ENCODE measurements at places on chromosomes 1 and 21.

- no peak for DNase-seq
Observed at GRCh38 chr1:41645062-41645461, 160.6 kb upstream of the EDN2 start.

DNA sequence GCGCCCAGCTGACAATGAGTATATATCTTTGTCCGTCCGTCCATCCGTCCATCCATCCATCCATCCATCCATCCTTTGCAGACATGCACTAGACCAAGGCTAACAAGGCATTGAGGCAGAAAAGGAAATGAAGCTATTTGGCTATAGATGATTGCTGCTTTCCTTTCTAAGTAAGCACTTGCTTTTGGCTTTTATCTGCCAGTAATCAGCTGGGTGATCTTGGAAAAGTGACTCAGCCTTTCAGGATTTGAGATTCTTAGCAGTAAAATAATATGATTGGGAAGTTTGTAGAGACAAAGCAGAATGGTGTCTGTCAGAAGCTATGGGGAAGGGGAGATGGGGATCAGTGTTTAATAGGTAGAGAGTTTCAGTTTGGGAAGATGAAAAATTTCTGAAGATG is 22.7 kb downstream of the ZFYVE9 start:
- no peak for DNase-seq

DNA sequence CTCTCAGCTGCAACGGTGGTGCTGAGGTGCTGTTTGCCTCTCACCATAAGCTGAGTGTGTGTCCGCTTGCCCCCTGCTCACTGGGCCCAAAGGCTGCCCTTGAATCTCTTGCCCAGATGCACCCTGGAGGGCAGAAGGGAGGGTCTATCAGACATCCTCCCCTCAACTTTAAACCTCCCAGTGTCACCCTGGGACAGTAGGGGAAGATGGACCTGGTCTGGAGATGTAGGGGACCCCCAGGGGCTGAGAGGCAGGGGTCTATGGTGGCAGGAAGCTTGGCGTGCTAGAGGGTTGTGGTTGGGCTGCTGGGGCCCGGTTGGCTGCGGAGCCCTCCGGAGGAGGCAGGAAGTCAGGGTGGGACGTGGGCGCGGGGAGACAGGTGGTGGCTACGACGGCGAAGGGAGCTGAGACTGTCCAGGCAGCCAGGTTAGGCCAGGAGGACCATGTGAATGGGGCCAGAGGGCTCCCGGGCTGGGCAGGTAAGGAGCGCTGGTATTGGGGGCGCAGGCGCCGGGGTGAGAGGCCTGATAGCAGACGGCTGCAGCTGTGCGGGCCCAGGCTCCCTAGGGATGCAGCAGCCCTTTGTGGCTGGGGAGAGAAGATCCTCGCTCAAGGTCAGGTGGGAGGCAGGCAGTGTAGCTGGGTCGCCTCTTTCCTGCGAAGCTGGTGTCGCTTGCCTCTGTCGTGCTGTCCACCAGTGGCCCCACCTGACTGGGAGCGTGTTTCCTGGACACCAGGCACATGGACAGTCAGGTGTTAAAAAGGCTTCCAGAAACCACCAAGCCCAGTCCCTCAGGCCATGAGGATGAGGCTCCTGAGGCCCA is at the start of gene LCK:
LCK (plus strand) TSS at position 373 of the 824 bp plus-strand sequence. CDS start 23,065 bp downstream, outside the sequence.
- no peak for DNase-seq

- no peak for DNase-seq
Observed at GRCh38 chr1:226884116-226884625, 13.8 kb downstream of the PSEN2 start.

- DNase-seq, result no peak
Observed at GRCh38 chr1:151197863-151198253, 494 bp upstream of the PIP5K1A start.

DNA sequence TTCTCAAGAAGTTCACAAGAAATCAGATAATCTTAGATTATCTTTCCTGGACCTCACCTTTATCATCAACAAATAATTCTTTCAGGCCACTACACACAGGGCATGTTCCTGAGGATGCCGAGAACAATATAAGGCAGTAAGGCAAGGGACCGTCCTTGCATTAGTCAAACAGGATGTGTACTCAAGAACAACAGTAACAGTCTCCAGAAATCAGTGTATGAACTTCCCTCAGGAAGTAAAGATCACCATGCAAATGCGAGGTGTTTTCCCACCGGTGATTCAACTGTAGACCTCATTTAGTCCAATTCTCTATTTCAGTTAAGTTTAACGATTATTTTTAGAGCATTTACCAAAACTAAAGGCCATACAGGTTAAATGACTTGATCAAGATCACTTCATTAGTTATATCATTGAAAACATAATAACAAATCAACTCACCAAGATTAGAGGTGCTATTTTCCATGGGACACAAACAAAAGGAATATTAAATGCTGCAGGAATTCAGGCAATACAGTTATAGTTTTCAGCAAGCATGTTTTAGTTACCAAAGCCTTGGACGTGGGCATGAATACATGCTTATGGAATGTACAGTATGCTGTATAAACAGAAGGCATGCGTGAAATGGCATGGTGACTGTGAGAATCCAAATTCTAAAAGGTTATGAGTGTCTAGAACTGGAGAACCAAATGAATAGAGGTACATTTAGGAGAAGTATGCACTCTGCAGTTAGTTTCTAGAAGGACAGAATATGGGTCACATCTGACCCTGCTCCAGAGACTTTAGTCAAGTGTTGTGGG is 145.2 kb downstream of the TNR start:
- peak; percentile 4 for DNase-seq

- no peak for DNase-seq
Observed at GRCh38 chr1:198686069-198686728, 47.4 kb downstream of the PTPRC start.

GRCh38 chr1:3869751-3870301 is 12.6 kb downstream of the DFFB start:
- DNase-seq, result no peak

GRCh38 chr1:211789641-211790464 is 40.7 kb downstream of the LPGAT1 start:
- DNase-seq, result no peak

- no peak for DNase-seq
Observed at GRCh38 chr1:56995414-56996100, 29.7 kb upstream of the C8B start.

DNA sequence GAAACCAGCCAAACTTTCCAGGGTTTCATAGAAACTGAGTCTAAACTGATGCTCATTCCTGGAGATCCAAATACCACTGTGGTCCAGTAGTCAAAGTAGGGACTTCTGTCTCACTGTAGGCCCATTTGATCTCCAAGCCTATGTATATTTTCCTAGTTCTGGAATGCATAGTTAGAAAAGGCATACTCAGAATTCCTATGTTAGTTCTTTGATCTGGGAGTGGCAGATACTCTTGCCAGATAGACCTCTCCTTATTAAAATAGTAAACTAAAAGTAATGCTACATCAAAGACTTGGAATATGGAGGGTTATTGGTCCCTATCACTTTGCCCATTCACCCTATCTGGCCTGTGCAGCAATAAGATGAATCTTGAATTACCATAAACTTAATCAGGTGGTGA is 10.4 kb upstream of the SGIP1 start:
- no peak for DNase-seq

DNA sequence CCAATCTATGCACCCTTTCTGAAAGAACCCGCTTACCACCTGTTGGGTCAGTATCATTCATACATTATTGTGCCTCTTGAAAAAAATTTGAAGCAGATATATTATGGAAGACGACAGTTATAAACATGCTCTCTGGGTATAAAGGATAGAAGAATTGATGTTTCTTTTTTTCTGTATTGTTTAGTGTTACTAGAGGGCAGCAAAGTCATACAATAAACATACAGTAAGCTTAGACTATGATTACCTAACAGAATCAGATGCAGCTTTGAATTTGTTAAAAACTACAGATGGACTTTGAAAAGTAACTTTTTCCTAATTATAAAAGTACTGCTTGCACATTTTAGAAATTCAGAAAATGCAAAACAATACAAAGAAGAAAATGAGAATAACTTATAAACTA is 11.1 kb upstream of the PAXBP1 start:
- no peak for DNase-seq

DNA sequence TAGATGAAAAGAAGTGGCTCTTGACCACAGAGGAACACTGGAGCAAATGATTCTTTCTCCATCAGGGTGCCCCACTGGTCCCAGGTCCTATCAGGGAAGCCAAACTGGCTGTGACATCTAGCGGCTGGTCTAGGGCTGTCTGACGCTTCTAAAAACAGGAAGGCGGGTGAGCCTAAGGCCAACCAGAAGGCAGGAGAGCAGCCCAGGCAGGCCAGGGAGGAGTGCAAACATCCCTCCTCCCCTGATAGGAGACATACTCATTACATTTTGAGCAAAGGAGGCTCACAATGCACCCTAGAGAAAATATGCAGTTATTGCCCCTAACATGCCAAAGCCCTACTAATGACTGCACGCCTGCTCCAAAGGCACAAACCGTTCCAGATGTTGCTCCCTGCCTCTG is 10.4 kb upstream of the FOXE3 start:
- DNase-seq, result no peak

GRCh38 chr1:173888749-173889148 is 20.6 kb downstream of the ZBTB37 start:
- DNase-seq, result no peak

- no peak for DNase-seq
Observed at GRCh38 chr1:168032029-168032428, 95.2 kb upstream of the MPC2 start.

- DNase-seq, result no peak
Observed at GRCh38 chr1:116943438-116943837, 33.7 kb downstream of the PTGFRN start.

GRCh38 chr1:157194731-157195520 is 56.7 kb upstream of the ETV3 start:
- no peak for DNase-seq

- DNase-seq, result no peak
Observed at GRCh38 chr1:202890392-202890791, 1.4 kb upstream of the RABIF start.

- no peak for DNase-seq
Observed at GRCh38 chr21:14483296-14483695, 62.8 kb downstream of the SAMSN1 start.

DNA sequence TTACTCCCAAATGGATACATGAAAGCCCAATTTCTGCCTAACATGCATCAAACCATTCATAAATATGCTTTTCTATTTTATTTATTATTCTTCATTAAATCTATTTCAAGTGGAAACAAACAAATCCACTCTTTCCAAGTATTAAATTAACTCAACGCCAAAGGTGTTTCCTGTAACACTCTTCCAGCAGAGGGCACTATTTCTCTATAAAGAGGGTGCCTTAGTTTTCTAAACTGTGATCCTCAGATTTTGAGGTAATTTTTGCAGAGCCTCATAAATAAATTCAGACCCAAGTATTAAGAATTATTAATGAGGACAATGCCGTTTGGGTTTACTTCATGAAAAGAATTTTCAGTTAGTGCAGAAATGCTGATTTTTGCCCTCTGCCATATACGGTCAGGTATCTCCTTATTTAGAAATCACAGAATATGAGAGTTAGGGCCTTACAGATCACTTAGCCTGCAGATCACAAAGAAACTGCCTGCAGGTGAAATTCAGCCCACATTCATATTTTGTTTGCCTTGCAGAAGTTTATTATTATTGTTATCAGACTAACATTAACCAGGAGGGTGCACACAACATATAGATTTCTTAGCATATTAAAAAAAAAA is 40.1 kb upstream of the MYSM1 start:
- DNase-seq, result peak; percentile 35

DNA sequence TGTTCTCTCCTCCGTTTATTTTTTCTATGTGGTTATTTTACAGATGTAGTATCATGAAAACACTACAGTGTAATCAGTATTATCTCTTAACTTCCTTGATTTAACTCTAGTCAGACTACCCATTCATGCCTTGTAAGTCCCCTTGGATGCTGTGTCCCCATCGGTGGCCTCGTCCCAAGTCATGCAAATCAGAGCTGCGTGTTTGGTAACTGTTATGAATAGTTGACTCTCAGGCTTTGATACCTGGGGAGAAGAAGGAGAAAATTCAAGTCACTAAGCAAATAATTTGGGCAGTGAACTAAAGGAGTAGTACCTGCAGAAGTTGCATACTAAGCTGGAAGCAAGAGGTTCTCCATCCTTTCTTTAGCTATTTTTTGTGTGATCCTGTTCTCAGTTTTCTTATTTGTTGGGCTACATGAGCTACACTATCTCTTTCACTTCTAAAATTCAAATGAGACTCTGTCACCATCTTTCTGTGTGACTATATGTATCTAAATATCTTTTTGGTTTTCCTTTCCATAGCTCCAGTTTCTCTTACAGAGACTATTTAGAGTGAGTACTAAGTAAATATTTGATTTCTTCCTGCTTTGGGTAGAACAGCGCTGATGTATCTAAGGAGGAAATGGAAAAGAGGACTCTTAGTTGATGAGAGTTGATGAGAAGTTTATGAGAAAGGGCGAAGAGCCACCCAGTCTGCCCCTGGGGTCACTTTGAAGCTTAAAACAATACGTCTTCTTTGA is 50.9 kb downstream of the VANGL2 start:
- DNase-seq, result no peak

- peak; percentile 2 for DNase-seq
Observed at GRCh38 chr21:30044447-30045064, 104.8 kb upstream of the GRIK1 start.

- DNase-seq, result no peak
Observed at GRCh38 chr1:245898581-245898980, 608.5 kb downstream of the SMYD3 start.

DNA sequence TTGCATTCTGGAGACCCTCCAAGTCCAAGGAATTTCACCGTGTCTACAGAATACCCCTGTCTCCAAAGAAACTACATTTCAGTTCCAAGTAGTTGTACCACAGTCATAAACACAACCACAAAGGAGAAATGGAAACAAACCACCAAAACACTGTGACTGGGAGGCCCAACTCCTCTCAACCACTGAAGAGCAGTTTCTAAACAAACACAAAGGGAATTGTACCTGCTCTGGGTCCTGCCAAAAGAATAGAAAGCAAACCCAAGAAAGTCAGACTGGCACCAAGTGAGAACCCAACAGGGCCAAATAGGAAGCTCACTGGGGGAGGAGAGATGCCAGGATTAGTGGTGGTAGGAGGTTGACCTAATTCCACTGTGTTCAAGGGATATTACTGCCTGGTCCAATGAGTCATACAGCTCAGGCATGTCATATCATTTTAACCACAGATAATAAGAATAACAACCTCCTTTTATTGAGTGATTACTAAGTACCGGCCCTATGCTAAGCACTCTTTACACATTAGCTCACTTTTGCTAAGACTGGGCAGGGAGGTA is 123.9 kb upstream of the PPP2R5A start:
- DNase-seq, result peak; percentile 71

DNA sequence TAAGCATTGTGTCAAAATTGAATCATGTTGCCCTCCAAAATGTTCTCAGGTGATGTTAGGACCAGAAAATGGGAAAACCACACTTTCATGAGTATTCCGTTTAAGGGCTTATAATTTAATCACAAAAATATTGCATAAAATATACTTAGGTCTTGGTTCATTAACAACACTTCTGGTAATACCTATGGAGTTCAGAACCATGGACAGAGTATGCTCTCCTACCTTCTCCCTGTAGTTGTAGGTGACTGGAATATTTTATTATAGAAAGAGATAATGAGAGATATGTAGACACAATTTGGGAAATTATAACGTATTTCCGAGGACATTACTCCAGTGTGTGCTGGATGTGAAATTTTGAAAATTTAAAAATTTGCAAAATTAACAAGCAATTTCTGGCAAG is 232.5 kb downstream of the NCAM2 start:
- no peak for DNase-seq
